Ovary (tissue), 10 donors: ENCODE measurements at places on chromosomes 1 and 21. TPM values are rescaled to one million over a fixed set of nuclear protein-coding genes. Genes with fewer than 3 reads are reported as not detected.

NBPF6 gene
- total RNA-seq: not detected

DNA sequence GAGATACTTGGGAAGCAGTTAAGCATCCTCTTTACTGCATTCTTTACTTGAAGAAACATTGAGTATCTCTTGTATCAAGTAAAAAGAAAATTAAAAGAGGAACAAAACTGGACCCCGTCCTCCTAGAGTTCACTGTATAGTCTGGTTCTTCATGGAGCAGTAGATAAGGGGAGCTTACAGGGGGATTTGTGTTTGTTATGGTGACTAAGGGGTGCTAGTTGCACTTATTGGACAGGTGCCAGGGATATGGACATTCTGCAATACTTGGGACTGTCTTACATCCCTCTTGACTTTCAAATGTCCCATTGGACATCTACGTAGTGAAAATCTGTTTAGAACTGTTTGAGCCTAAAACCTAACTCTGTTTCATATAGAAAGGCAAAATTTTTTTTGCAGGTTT, 67.2 kb downstream of the ALG14 start:
- no peak for DNase-seq

DNA sequence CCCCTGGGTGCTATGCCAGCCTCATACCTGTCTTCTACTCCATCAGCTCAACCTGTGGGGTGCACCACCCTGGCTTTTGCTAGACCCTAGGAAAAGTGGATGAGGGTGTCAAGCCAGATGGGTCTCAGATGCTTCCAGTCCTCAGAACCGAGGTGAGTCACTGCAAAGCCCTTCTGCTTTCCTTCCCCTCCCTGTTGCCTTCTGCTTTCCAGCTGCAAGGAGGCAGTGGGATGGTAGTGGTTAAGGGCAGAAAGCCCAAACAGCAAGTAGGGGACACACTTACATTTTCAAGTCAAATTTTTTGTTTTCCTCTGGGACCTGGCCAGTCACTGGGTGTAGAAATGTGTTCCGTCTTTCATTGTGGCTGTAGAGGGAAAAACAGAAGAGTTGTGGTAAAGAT, 60.7 kb upstream of the GOLT1A start:
- no peak for DNase-seq

PI4KB gene
- 88.9 TPM for total RNA-seq

CYB561D1 gene
- 10.9 TPM for total RNA-seq

DNA sequence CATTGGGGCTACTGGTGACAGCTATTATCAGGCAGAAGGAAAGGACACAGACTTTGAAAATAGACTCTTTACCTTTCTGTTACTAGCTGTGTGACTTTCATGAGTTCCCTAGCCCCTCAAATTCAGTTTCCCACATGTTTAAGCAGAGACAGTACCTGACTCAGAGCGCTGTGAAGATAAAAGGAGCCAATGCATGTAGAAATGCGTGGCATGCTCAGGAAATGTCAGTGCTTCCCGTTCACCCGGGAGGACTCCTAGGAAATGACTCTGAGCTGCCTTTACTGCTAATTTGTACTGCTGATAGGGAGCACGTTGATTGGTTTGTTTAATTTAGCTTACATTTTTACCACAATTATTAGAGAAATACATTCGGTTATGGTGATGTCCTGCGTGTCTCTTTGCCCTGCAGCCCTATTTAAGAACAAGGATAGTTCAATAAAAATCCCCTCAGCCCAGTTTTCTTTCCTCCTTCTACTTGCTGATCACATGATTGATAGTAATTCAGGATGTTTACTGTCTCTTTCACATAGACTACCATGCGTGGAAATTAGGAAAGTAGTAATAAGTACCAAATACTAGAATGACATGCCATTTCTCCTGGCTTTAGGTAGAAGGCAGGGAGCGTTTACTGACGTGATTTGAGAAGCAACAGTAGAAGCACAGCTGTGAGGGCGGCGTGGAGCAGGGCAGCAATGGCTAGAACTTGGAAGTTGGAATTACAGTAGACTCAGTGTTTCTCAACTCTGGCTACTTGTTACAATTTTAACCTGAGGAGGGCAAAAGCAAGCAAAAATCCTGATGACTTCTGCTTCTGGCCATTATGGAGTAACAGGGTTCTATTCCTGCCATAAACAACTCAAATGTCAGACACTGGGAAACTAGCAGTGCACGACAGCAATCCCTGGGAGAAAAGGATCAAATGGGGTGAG, 15.9 kb downstream of the PDIK1L start:
- DNase-seq: no peak

NBPF11 gene
- total RNA-seq: 13.7 TPM

GRCh38 chr1:169484683-169485430, 887 bp downstream of the SLC19A2 start:
- peak; percentile 67 for DNase-seq

DNA sequence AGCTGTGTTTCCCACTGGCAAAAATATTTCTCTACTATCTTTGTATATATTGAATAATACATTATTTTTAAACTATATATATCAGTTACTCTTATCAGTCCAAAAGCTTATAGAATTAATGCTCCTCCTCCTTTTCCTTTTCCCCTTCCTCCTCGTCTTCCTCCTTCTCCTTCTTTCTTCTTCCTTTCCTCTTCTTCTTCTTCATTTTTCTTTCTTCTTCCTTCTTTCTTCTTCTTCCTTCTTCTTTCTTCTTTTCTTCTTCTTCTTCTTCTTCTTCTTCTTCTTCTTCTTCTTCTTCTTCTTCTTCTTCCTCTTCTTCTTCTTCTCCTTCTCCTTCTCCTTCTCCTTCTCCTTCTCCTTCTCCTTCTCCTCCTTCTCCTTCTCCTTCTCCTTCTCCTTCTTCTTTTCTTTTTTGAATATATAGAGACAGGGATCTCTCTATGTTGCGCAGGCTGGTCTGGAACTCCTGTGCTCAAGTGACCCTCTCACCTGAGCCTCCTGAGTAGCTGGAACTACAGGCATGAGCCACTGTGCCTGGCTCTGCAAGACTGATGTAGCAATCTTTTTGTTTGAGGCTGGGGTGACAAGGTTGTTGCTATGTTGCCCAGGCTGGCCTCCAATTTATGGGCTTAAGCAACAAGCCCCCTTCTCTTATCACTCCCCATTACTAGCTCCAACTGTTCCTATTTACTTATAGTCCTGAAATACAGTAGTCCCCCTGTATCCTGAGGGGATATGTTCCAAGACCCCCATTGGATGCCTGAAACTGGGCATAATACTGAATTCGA, 47.4 kb downstream of the MAGI3 start:
- no peak for DNase-seq

GRCh38 chr1:209319549-209319948, 264.0 kb upstream of the CAMK1G start:
- no peak for DNase-seq

DNA sequence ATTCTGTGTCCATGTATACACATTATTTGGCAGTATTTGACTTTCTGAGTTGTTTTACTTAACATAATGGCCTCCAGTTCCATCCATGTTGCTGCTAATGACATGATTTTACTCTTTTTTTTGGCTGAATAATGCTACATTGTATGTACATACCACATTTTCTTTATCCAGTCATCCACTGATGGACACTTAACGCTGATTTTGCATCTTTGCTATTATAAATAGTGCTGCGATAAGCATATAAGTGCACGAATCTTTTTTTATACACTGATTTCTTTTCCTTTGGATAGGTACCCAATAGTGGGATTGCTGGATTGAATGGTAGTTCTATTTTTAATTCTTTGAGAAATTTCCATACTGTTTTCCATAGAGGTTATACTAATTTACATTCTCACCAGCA, 255.5 kb downstream of the GPR52 start:
- no peak for DNase-seq

GRCh38 chr1:186617926-186618325, 62.3 kb downstream of the PTGS2 start:
- DNase-seq: no peak

- DNase-seq: no peak
These were observed 50.9 kb downstream of the MACO1 start for GRCh38 chr1:25481625-25482024.
